CD8-positive, alpha-beta memory T cell (primary cell): ENCODE measurements at places on chromosomes 5 and 9. TPM values are rescaled to one million over a fixed set of nuclear protein-coding genes. Genes with fewer than 3 reads are reported as not detected.

GRCh38 chr5:176721509-176721908 lies 74.2 kb downstream of the TSPAN17 start:
- no peak for DNase-seq

The GSN gene
- total RNA-seq: 4.2 TPM

DNA sequence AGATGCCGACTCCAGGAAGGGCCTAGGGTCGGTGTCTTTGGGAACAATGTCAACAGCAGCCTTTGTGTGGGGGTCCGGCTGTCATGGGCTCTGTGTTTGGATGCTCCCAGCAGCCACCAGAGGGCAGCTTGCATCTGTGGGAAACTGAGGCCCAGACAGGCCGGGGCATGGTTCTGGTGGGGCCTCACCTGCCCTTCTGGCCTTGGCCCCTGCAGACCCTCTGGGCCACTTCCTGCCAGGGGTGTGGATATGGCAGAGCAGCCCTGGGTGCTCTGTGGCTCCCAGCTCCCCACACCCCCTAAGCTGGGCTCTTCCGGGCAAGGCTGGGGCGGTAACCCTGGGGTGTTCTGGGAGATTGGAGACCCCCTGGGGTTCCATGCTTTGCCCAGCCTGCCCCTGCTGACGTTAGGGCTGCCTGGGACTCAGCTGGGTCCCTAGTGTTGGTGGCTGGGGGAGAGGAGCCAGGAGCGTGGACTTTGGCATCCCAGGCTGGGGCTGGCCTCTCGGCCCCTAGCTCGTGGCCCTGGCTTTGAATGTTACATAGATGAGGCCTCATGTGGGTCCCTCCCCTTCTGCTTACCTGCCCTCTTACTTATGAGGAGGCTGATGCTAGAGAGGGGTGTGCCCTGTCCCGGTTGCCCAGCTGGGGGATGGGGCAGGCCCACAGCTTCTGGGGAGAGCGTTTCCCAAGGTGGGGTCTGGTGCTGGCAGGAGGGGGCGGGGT lies 38.3 kb downstream of the RXRA start:
- DNase-seq: no peak

- no peak for DNase-seq
These were observed 92.8 kb upstream of the EDIL3 start for GRCh38 chr5:84477485-84477884.

The DDX46 gene
- total RNA-seq: 81.3 TPM

The HRCT1 gene
- not detected for total RNA-seq

DNA sequence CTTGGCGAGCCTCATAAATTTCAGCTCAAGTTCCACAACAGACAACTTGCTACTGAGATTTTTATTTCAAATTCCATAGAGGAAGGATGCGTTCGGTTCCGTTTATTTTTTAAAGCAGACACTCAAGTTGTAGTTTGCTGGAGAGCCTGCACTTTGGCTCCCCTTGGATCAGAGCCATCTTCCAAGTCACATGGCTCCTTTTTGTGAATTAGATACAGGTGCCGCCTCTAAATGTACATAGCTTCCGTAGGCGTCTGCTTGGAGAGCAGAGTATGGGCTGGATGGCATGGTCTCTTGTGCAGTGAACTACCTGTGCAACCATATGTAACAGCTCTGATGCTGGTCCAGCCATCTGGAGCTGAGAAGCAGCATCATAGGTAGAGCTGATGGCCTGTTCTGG lies 73.9 kb upstream of the WWC1 start:
- DNase-seq: no peak

- DNase-seq: no peak
These were observed 9.9 kb upstream of the ANGPTL2 start for GRCh38 chr9:127132375-127132774.

The SEMA5A gene
- total RNA-seq: not detected

- DNase-seq: no peak
These were observed 283.6 kb downstream of the NR3C1 start for GRCh38 chr5:143119881-143120341.

The DRD1 gene
- total RNA-seq: not detected

DNA sequence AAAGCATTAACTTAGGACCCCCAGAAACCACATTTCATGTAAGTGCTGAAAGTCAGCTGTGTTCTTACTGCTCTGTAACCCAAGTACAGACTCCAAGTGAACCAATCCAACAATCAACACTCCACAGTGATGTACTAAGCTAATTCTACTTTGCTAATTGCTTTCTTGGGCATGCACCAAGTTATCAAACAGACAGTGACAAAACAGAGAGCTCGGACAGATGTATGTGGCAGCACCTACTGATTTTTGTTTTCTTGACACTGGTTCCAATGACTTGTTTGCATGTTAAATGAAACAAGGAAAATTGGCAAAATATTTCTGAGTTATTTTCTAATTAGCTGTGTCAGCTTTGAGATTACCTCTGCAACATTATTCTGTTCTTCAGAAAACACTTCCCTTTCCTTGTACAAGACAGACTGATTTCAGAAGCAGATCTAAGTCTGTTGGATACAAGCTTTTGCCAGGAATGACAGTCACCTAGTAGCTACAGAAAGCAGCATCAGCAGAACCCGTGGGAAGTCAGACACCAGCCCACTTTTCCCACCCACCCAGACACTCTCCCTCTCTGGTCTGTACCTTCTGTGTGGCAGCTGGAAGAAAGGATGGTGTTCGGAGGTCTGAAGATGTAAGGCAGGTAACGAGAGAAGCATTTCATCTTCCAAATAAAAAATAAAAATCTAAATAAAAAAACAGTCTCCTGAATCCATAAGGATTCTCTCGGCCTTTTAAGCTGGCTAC lies 176.7 kb upstream of the PPP2R2B start:
- DNase-seq: no peak

The SLC12A7 gene
- total RNA-seq: 6.6 TPM

The LCN9 gene
- total RNA-seq: not detected

- no peak for DNase-seq
These were observed 6.3 kb downstream of the TMEM38B start for GRCh38 chr9:105700668-105701067.

The GDNF gene
- not detected for total RNA-seq

- no peak for DNase-seq
These were observed 76.8 kb upstream of the ANKH start for GRCh38 chr5:14948383-14948782.

- peak; percentile 75 for DNase-seq
These were observed 31.0 kb upstream of the NR3C1 start for GRCh38 chr5:143434261-143435209.

The C5orf58 gene
- not detected for total RNA-seq

DNA sequence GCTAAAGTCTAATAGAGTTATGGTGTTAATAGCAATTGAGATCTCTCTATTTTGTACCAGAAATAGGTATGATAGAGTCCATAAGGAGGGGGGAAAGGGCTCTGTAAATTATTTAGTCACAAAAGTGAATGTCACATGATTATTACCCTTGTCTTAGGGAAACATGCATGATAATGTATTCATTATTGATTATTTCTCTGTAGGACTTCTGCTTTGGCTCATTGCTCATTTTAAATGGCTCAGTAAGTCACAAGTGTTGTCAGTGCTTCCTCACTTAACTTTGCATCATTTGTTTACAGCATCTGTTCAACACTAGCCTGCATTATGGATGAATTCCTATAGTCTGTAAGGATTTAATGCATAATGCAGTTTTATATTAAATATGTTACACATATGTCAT lies 788.8 kb upstream of the EDIL3 start:
- no peak for DNase-seq

DNA sequence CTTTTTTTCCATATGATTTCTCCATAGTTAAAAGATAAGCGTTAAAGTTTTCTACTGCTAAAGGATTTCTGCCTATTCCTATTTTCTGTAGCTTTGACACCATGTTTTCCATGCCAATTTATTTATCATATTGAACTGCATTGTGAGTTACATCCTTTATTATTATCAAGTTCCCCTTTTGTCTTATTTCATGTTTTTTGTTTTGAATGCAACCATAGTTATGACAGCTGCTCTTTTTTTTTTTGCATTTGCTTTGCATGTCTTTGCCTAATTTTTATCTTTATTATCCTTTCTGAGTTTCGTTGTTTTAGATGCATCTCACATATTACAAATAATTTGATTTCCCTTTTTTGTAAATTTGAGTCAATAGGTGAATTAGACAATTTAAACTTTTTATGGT lies 161.5 kb downstream of the DEPDC1B start:
- DNase-seq: no peak

The PKD2L2 gene
- not detected for total RNA-seq

The RICTOR gene
- total RNA-seq: 32.0 TPM

The PHYHD1 gene
- not detected for total RNA-seq

The INSL6 gene
- not detected for total RNA-seq

DNA sequence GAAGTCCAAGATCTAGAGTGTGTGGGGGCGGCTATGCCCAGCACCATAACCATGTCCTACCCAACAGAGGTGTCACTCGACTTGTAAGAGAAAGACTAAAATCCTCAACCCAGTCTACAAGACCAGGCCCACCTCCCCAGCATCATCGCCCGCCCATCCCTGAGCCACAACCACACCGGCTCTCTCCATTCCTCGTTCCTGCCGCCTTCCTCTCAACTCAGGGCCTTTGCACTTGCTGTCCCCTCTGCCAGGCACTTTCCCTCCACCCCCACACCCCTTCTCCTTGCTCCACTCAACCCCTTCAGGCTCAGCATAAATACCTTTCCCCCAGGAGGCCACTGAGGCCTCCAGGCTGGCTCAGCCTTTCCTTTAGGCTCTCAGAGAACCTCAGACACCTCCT lies 69.3 kb downstream of the PAX5 start:
- no peak for DNase-seq

The TIMD4 gene
- 0.60 TPM for total RNA-seq

- no peak for DNase-seq
These were observed 240.7 kb downstream of the CSNK1G3 start for GRCh38 chr5:123752552-123753179.

DNA sequence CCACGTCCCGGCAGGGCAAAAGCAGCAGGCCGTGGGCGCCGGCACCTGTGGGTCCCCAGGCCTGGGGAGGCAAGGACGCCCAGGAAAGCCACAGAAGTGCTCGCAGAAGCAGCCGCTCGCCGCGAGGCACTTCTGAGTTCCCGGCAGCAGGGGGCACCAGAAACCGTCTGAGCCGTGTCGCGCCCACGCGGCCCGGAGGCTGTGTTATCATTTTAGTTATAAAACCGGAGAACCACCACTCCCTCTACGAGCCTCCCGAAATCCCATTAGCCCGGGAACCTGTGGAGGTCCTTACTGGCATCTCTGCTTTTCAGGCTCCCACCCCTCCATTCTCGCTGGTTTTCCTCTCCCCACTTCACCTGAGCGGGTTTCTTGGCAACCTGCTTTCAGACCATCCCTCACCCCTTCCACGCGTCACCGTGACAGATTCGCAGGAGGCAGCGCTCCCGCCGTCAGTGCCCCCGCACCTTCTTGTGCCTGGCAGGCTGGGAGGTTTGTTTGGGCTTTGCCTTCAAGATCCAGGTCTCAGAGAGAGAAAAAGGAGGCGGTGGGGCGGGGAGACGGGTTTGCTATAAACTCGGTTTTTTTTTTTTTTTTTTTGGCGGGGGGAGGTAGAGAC lies 2.3 kb downstream of the GDNF start:
- DNase-seq: no peak

- no peak for DNase-seq
These were observed 78.2 kb upstream of the RXRA start for GRCh38 chr9:134247918-134248631.

GRCh38 chr5:64634997-64635686 lies 55.2 kb upstream of the SHISAL2B start:
- peak; percentile 9 for DNase-seq

The PCDHGB7 gene
- 0.11 TPM for total RNA-seq

- no peak for DNase-seq
These were observed 89.3 kb upstream of the ALDH1A1 start for GRCh38 chr9:73042155-73042554.

- no peak for DNase-seq
These were observed 21.3 kb downstream of the PWWP2A start for GRCh38 chr5:160097991-160098390.

DNA sequence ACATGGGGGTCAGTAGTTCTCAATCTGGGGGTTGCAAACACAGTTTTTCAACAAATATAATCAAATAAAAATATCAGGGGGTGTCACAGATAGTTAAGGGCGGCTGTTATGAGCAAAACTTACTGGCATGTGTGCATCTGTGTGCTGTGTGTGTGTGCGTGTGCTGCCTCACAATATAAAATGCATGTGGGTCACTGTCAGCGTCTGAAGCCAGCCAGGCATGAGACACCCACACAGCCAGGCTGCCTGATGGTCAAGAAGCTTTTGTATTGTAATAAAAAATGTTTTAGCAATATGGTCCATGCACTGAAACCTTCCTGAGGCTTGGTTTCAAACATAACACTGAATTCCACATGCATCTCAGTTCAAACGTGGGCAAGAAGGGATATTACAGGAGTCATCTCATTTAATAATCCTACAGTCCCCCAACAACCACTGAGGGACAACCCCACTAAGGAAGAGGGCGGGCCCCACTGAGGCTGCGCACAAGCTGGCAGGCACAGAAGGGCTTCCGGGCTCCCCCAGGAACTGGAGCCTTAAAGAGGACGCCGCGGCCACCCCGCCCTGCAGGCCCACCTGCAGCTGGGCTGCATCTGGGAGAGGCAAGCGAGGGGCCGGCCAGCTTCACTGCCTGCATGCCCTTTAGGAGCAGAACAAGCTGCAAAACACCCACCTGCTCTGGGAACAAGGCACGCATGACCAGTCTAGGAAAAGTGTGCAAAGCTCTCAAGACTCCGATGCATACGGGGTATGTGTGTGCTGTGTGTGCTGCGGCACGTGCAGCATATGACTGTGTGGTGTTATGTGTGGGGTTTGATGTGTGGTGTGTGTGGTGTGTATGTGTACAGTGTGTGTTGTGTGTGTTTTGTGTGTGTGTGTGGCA lies 14.1 kb downstream of the SEMA4D start:
- DNase-seq: peak; percentile 71

The PCDHGA9 gene
- 0.09 TPM for total RNA-seq

- no peak for DNase-seq
These were observed 548.5 kb downstream of the DTWD2 start for GRCh38 chr5:118439831-118440230.

DNA sequence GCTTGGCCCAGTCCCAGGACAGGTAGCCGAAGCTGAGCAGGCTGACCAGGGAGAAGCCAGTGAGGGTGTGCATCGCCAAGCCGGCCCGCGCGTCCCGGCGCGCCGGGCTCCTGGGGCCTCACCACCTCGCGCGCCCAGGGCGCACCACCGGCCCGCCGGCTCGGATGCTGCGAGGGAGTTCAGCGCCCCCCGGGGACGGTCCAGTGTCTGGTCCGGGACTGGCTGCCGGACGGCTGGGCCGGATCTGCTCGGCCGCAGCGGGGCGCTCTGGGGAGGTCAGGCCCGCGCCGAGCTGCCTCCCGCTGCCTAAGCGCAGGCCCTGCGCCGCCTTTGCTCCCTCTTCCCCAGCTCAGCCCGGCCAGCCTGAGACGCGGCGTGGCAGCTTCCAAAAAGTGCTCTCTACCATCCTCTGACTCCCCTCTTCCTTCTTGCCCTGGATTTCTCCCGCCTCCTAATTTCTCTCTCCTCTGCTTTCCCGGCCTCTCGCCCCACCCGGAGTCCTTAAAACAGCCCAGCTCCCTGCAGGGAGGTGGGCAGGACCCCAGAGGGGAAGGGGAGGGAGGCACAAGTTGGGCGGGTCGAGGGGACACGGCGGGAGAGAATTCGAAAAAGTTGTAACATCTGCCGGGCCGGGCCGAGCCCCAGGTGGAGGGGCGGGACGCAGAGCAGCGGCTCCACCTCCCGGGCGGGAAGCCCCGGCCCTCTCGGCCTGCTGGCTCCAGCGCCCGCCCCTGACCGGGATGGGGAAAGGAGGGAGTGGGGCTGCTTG lies at the start of gene ARSI:
Gene ARSI (minus strand): TSS at position 605 of the 769 bp plus-strand sequence. CDS start 532 bp downstream, at position 73.
- DNase-seq: no peak

GRCh38 chr9:124202447-124202971 lies 55.2 kb upstream of the NEK6 start:
- DNase-seq: peak; percentile 33

The JMY gene
- total RNA-seq: 7.6 TPM

The FGF1 gene
- not detected for total RNA-seq

- DNase-seq: no peak
These were observed 10.9 kb downstream of the ZNF169 start for GRCh38 chr9:94270009-94270408.
